Fibroblast of villous mesenchyme (primary cell): ENCODE measurements at places on chromosomes 2 and 18. TPM values are rescaled to one million over a fixed set of nuclear protein-coding genes. Genes with fewer than 3 reads are reported as not detected.

- DNase-seq: no peak
Measured at GRCh38 chr2:30948130-30948529, 140.9 kb upstream of the CAPN13 start.

DNA sequence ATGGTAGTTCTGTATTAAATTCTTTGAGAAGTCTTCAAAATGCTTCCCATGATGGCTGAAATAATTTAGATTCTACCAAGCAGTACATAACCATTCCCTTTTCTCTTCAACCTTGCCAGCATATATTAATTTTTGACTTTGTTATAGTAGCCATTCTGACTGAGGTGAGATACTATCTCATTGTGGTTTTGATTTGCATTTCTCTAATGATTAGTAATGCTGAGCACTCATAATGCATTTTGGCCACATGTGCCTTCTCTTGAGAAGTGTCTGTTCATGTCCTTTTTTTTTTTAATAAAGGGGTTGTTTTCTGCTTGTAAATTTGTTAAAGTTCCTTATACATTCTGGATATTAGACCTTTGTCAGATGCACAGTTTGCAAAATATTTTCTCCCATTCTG lies 173.9 kb downstream of the CALCRL start:
- DNase-seq: no peak

DSG1 gene
- total RNA-seq: not detected in 2 replicates

SLC9A4 gene
- under 0.01 TPM in 1 of 2 replicates, not detected in the other for total RNA-seq

- no peak for DNase-seq
Measured at GRCh38 chr2:32250290-32250689, 14.4 kb downstream of the NLRC4 start.

AMER3 gene
- not detected in 2 replicates for total RNA-seq

- DNase-seq: no peak
Measured at GRCh38 chr2:69962986-69963730, 1.7 kb upstream of the ASPRV1 start.

GATA6 gene
- total RNA-seq: 5.2 and 8.7 TPM in 2 replicates

ASB18 gene
- total RNA-seq: not detected in 2 replicates

DNA sequence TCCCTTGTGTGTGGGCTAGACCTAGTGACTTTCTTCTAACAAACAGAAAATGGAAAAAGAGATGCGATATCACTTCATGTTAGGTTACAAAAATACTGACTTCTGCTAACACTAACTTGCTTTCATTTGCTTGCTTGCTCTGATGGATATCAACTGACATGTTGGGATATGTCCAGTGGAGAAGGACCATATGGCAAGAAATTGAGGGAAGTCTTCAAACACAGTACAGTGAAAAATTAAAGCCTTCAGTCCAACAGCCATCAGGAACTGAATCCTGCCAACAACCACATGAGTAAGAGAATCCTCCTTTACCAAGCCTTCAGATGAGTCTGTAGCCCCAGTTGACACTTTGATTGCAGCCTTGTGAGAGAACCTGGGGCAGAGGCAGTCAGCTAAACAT lies 143.9 kb downstream of the MAIP1 start:
- no peak for DNase-seq

DNA sequence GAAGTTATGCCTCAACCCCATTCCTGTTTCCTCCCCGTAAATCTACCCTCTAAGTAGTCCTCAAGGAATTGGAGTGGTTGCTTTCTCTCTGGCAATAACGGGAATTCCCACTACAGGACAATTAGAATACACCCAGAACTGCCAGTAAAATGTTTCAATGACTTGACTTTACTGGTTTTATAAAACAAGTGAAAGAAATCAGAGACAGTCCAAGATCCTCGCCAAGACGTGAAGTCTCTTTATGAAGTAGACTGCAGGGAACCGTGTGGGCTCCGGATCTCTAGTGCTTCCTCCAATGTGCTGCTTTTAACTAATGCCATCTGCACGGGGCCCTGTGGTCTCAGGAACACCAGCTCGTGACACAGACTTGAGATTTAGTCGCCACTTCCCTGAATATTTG lies 101.4 kb downstream of the CPO start:
- DNase-seq: no peak

DNA sequence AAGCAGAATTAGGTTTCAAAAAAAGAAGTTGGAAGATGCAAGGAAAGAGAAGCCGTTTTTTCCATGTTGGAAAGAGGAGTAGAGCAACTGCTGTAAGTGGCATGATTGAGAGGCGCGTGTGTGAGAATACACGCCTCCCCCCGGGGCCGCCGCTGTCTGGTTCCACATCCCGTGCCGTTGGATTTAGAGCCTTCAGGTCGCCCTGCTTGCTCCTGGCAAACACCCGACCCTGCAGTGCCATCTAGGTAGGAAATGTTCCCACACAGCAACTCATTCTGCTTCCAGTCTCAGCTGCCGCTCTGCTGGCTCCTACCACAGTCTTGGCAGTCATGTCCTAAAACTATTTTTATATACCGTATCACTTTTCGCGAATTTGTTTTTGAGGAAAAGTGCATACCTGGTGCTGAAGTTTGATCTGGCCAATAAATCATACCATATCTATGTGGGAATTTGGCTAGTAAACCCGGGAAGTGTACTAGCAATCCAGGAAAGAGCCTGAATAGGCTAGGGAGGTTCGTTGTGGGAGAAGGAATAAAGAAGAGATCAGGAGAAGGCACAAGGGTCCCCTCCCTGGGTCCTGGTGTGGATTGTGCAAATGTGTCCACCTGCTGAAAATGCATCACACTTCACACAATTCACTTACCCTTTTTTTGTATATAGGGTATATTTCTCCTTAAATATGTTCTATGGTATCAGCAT lies 372.7 kb downstream of the FBXO15 start:
- DNase-seq: no peak

DNA sequence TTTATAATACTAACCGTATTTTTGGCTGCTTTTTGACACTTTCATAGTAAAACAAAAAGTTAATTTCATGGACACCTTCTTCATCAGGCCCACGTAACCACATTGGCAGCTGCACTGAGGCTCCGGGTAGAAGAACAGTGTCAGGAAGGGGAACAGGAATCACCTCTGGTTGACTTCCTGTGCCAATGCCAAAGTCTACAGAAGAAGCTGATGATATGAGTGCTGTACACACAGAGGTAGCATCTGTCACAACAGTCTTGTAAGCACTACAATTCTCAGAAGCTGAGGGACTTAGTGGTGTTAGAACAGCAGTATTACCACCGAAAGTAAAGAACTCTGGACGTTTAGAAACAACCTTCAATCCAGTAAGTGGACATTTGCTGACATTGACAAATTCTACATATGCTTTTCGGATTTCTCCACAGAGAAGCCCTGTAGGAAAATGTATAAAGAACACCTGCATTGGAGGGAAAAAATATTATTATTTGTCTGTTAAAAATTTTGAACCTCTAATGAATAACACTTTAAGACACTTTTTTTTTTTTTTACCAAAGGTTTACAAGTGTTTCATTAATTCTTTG lies 85.3 kb downstream of the TRAPPC8 start:
- DNase-seq: no peak

- DNase-seq: no peak
Measured at GRCh38 chr2:33477473-33478468, 1.3 kb downstream of the RASGRP3 start.

DNA sequence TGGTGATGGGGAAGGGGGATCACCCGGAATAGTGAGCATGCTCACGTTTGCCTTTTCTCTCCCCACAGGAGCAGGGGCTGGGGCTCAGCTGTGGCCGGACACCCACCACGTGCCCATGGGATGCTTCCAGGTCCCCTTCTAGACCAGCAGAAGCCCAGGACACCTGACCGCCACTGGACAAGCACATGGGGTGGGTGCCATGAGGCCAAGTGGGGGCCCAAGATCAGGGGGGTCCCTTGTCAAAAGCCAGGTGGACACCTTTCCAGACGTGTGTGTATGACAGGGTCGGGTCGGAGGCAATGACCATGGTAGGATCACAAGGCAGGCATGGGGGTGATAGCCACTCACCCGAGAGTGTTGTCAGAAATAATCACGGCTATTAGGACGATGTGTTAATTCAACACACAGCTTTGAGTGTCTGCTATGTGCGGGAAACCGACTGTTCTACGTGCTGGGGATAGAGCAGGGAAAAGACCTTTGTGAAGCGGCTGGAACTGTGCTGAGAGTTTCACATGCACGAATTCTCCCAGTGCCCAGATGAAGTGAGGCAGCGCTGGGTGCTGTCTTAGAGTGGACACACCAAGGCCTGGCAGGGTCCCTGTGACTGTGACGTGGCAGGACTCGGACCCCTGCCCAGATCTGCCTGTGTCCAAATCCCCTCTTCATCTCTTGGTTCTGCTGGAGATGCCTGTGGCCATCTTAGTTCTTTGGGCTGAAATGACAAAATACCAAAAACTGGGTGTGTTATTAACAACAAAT lies 244.7 kb downstream of the NDUFA10 start:
- DNase-seq: no peak
